ENCODE measurements at places on chromosomes 12 and 14.

GRCh38 chr12:104687823-104688573, 231.2 kb downstream of the CHST11 start:
- peak; percentile 62 for DNase-seq

GRCh38 chr14:71338153-71338552, 430.9 kb downstream of the PCNX1 start:
- DNase-seq, result no peak

- DNase-seq, result no peak
Measured at GRCh38 chr14:71467361-71467811, 464.8 kb upstream of the RGS6 start.

DNA sequence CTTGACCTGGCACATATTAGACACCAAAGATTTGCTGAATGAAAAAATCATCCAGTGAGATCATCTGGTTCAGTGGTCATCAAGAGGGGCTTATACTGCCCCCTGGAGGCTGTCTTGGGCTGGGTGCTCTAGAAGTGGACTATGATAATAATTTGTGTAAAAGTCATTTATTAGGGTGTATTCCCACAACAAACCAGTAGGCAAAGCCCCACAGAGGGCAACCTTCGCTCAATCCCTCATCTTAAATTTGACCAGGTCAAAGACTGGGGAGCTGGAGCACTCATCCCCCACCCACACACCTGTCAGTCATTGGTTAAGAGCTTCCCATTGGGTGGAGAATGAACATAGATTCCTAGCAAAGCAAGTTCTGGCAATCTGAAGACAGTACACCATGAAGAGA, 20.0 kb upstream of the FICD start:
- DNase-seq, result no peak

- DNase-seq, result no peak
Measured at GRCh38 chr12:110253176-110253575, 27.9 kb upstream of the ATP2A2 start.

DNA sequence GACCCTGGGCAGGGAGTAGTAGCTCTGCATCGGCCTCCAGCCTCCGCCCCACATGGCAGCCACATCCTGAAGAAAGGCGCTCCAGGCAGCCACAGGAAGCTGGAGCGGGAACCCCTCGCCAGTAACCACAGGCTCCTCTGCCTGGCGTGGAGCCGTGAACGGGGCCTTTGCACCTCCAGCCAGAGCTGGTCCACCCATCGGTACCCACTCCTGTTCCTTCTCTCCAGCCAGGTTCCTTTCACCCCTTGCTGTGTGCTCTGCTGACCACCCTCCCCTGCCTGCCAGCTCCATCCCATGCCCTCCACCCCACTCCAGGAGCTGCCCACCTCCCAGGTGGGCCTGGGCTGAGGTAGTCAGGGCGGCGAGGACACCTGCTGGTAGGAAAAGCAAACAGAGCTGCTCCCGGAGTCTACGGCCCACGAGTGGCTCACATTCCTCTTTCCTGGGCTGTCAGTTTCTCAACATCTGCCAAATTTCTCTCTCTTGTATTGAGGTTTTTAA, 2.7 kb downstream of the TGFB3 start:
- no peak for DNase-seq

GRCh38 chr14:81504864-81505263, 28.8 kb downstream of the SEL1L start:
- no peak for DNase-seq

GRCh38 chr14:72562300-72562699, 331.6 kb downstream of the DPF3 start:
- no peak for DNase-seq

DNA sequence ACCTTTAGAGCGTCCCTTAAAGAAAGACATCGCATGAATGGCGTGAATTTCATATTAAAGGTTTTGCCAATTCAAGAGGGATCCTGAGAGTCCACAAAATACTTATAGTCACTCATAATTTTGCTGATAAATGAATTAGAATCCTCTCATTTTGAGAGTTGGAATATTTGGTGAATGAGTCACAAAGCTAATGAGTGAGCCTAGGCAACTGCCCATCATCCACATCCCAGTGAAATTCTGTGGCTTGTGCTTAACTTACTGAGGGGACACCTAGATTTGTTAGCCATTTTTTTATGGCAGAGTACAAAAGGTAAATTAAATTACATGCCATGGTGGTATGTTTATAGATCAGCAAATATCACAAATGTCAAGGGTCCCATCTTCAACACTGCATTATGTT, 12.7 kb upstream of the NOXRED1 start:
- no peak for DNase-seq

DNA sequence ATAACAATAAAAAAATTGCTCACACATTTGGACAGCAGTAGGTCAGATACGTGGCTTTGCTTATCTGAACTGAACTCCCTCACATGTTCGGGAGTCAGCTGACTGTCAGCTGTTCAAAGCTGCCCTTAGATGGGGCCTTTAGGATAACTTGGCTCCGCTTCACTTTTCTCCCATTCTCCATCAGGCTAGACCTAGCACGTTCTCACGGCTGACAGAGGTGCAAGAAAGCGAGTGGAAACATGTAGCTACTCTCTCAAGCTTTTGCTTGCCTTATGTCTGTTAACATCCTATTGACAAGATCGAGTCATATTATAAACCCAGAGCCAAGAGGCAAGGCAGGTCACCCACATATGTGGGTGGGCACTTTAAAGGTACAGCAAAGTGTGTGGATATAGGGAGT, 112.0 kb upstream of the PDZRN4 start:
- no peak for DNase-seq

- DNase-seq, result no peak
Measured at GRCh38 chr14:74653386-74654138, 41.5 kb upstream of the LTBP2 start.

GRCh38 chr12:127773520-127773919, 493.4 kb upstream of the TMEM132C start:
- no peak for DNase-seq

- no peak for DNase-seq
Measured at GRCh38 chr12:2172491-2173214, 119.9 kb downstream of the CACNA1C start.

DNA sequence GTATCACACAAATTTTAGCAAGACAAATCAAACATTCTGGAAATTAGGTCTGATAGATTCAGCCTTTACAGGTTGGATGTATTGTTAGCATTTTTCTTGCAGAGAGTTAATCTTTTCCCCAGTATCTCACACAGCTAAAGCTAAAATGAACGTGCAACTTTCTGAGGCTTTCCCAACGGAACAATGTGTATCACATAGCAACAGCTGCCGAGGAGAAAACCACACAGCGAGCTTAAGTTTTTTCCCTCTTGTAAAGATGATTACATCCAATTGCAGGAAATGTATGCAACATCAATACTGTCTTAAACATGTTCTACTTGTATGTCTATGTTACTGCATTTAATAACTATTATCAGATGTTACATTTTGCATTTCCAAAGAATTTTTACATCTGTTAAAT, 182.2 kb downstream of the CCDC59 start:
- no peak for DNase-seq

DNA sequence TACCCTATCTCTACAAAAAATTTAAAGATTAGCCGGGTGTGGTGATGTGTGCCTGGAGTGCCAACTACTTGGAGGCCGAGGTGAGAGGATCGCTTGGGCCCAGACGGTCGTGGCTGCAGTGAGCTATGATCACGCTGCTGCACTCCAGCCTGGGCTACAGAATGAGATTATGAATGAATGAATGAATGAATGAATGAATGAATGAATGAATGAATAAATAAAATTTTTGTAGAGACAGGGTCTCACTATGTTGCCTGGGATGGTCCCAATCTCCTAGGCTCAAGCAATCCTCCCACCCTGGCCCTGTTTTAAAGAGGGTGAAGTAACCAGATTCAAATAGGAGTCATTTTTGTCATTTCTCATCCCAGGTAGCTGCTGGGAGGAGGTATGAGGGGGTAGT, 176.2 kb upstream of the HIF1A start:
- no peak for DNase-seq

GRCh38 chr12:132904718-132905328, 17.4 kb upstream of the CHFR start:
- DNase-seq, result peak; percentile 83

DNA sequence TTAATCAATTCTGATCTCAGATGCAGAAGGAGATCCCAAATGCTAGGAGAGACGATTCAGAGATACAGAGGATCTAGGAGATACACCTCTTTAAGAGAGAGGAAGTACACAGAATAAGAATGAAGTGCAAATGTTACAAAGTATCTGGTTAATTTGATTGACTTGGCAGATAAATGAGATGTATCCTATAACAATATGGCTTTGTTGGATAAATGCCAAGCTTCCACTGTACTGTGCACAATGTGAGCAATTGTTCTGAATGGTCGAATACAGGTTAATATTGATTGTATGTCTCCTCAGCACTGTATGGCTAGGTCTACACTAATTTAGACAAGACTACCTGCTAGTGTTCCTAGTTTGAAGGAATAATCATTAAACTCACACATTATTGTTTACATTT, 119.6 kb upstream of the PTPRB start:
- no peak for DNase-seq

- no peak for DNase-seq
Measured at GRCh38 chr12:52369211-52369610, 1.9 kb upstream of the KRT85 start.

DNA sequence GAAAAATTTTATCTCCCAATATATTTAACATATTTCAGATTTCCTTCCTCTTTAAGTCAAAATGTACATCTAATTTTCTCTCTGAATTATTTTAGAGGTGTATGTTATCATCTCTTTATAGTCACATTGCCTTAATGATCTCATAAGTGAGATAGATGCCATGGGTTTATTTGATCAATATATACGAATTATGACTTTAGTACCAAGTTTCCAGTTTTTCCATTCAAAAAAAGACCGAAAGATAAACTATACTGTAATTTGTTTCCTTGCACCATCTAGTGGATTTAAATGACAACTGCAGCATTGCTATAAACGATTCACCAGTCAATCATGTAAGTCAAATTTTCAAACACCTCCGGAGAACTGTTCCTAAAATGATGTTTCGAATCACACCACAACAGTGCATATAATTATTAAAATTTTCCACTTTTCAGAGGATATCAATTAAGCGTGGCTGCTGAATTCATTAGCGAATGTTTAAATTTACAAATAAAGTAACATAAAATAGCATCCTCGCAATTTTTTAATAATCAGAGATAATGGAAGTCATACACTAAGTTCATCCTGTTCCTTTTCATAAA, 419 bp upstream of the ATXN7L3B start:
- DNase-seq, result peak; percentile 75

DNA sequence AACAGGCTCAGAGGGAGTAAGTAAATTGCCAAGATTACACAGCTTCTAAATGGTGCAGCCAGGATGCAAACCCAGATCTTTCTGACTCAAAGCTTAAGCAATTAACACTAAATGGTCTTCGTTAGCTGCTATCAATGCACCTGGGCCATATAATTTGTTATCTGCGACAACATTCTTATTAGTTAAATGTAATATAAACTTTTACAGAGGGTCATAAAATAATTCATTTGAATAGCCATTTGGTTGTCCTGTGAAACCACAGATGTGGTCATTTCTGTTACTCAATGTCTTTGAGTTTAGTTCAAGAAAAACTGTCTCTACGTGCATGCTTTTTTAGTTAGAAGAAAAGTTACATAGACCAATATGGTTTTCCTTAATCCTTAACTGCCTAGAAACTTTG, 22.1 kb upstream of the NAP1L1 start:
- no peak for DNase-seq

DNA sequence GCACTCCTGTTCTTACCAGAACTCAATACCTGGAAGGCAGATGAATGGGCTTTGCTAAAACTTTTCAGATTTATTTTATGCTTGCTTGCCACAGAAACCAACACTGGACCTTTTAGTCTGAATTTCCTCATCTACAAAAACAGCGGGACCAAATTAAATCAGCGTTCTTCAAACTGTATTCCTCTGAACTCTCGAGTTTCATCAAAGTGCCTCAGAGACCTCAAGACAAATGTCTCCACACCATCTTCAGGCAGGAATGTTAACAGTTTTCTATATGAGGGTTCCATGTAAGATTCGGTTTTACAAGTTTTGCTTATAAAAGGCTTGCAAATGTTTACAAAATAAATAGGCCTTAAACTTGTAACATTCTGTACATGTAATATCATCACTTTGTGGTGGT, 74.6 kb downstream of the MED13L start:
- DNase-seq, result no peak

- no peak for DNase-seq
Measured at GRCh38 chr12:25573346-25573745, 20.3 kb upstream of the LMNTD1 start.

- DNase-seq, result no peak
Measured at GRCh38 chr14:95656634-95657033, 29.6 kb upstream of the TCL1B start.

DNA sequence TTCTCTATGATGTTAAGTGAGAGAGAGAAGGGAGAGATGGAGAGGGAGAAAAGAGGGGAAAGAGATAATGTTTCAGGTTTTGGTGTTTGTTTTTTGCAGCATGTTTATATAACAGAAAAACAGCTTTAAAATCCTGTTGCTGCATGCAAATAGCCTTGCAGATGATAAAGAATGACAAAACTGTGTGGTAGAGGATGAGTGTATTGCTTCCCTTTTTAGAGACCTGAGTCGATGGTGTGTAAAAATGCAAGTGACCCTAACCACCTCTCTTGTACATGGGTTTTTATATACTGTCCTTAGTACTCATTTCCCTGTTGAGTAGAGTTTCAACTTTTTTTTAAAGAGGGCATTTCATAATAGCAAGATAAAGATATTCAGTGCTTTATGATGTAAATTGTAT, 249.1 kb downstream of the AKAP6 start:
- no peak for DNase-seq

GRCh38 chr14:23299211-23299957, 3.3 kb downstream of the PPP1R3E start:
- peak; percentile 63 for DNase-seq

DNA sequence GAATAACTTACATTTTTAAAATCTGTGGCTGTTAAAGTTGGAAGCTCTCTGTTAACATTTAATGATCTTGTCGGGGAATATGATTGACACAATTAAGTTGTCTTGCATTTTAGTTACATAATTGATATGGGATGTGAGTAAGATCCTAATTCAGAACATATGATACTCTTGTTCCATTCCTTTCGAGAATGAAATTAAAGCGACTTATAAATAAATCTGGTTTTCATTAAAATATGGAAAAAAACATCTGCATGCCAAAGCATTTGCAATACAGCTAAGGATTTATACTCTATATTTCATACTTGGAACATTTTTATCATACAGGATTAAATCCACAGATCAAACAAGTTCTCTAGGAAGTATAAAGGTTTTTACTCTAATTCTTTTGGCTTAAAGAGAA, 52.0 kb downstream of the SLC38A6 start:
- DNase-seq, result no peak

Measured in hematopoietic multipotent progenitor cell (in vitro differentiated cells).